CD4-positive, alpha-beta T cell (primary cell): ENCODE measurements at places on chromosomes 13 and 19.

DNA sequence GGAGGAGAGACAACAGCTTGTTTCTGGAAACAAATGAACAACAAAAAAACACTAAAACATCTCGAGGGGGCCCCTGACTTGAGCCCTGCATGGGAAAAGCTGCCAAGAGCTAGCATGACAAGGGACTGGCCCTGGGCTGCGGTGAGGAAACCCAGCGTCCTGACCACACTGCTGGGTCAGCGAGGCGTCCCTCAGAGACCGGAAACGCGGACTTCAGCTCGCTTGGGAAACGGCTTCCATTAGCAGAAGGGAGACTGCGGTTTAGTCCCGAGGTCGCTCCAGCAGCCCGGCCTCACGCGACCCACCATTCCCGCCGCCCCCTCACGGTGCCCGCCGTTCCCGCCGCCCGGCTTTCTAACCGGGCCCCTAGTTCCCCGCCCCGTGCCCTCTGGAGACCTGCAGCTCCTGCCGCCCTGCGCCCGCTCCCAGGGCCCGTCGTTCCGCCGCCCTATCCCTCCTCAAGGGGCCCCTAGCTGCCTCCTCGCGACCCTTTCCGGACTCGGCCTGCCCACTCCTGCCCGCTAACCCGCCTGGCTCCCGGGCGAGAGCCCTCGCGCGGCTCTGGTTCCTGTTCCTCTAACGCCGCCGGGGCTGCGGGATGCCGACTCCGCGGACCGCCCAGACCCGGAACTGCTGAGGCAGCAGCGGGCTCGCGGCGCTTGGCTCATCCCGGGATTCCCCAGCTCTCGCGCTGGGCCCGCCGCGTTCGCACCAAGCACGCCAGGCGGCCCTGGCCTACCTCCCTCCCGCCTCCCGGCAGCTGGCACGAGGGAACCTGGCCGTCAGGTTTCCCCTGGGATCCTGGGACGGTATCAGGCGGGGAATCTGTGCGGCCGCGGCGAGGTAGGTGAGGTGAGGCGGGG lies at the start of gene CCDC122:
Gene CCDC122, minus strand, starts transcription at position 849 of the 863 bp plus-strand sequence. CDS start 10,364 bp downstream, outside the sequence.
- peak; percentile 73 for DNase-seq

DNA sequence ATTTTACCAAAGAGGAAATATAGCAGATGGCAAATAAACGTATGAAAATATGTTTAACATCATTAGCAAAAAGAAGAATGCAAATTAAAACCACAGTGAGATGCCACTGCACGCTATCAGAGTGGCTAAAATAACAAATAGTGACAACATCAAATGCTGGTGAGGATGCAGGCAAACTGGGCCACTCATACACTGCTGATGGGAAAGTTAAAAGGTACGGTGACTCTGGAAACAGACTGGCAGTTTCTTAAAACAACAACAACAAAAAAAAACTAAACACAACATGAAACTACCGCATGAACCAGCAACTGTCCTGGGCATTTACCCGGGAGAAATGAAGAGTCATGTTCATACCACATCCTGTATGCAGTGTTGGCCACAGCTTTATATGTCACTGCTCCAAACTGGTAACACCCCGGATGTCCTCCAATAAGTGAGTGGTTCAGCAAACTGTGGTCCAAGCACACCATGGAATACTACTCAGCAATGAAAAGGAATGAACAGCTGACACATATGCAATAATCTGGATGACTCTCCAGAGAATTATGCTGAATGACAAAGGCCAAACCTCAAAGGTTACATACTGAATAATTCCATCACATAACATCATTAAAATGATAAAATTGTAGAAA lies 22.3 kb downstream of the EPS15L1 start:
- peak; percentile 83 for DNase-seq

- DNase-seq = no peak
Observed at GRCh38 chr19:44818466-44819031, 9.6 kb downstream of the BCAM start.

DNA sequence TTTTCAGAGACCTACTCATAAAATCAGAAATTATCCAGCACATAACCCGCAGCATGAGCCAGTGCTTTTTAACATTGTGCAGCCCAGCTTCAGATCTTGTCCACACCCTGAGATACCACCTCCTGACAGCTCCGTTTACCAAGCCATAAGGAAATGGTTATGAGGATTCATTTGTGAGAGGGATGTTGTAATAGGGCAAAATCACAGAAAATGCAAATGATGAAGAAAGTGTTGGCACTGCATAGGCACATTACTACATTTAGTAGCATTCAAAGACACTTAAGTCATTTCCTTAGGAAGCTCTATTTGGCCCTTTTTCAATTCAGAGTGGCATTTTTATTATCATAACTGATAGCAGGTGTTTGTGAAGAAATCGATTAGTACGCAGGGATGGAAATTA lies 277.5 kb downstream of the DNAJC15 start:
- DNase-seq = no peak

GRCh38 chr13:84668637-84669036 lies 786.4 kb upstream of the SLITRK1 start:
- DNase-seq = no peak

DNA sequence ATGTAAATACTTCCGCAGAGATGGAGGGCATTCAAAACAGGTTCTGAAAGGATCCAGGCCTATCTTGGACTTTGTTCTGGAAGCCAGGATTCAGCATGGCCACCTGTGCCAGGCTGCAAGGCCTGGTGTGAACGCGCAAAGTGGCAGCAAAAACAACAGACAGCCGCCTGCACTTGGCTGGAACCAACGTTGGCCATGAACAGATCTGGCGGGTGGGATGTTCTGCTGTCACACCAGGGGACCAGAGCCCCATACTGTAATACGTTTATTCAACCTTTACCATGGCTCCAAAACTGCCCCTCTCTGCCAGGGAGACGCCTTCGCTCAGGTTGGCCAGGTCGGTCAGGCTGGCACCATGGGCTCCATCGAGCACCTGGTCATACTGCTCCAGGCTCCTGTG lies 69.7 kb downstream of the EPS15L1 start:
- no peak for DNase-seq

DNA sequence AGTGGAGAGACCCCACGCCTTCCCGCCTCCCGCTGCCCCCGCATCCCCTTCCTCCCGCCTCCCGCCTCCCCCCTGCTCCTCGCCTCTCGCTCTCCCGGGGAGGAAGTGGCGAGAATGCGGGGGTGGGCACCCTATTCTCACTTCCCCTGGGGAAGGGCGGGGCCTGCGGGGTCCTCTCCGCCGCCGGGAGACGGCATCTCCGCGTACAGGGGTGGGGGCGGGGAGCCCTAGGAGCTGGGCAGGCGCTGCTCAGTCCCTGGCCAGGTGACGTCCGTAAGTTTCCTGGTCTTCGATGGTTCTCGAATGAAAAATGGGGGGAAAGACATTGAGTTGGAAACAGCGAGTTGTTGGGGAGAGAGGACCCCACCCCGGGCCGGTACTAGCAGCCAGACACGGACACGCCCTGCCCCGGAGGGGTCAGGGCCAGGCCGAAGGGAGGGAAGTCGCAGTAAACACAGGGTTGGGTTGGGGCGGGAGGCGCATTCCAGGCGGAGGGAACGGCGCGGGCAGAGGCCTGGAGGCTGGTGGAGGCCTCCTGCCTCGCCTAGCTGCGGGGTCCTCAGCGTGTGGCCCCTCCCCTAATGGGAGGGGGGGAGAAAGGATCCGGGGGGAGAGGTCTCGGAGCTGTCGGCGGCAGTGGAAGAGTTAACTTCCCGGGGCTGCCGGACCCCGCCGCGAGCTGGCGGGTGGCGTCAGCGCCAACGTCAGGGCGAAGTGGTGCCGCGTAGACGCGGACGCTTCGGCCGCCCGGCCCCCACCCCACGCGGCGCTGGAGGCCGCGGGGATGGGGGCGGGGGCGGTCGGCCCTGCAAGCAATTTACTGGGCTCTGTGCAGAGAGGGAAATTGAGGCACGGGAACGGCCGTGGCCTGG lies 10.4 kb upstream of the JUND start:
- DNase-seq = peak; percentile 89

- no peak for DNase-seq
Observed at GRCh38 chr19:45645068-45645630, 6.0 kb upstream of the EML2 start.

GRCh38 chr19:13154241-13154778 lies 4.1 kb downstream of the IER2 start:
- peak; percentile 32 for DNase-seq

DNA sequence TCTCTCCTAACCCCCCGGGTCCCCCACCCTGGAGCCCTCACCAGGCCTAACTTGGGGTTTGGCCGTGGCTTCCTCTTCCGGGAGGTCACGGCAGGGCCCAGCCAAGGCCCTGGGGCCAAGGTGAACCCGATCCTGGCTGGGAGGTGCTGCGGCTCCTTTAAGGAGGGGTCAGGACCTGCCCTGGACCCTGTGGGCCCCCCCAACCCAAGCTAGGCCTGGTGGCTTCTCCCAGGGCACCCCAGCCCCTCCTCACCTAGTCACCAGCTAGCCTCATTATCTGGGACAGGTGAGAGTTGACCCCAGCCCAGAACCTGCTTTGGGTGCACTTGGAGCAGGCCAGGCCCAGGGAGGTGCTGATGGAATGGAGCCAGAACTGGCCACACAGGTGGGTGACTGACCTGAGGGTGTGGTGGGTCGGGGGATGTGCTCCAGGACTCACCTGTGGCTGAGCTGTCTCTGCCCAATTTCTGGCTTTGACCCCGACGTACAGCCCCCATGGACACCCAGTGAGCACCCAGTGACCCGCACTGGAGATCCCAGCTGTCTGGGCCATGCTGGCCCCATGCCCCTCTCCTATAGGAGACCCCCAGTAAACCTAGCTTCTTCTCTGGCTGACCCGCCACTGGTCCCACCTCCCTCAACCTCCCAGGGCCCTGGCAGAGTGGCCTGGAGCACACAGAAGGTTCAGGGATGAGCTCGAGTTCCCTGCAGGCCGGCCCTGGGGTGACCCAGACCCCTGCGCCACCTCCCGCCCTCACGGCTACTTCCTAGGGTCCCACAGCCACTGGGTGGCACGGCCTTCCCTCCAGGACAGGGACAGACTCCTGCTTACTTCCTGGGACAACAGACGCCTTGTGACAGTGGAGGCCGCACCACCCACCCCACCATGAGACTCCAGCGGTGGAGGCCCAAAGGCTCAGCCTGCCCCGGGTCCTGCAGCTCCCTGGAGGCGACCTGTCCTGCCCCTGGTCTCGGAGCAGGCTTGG lies 6.7 kb upstream of the MKNK2 start:
- DNase-seq = no peak

DNA sequence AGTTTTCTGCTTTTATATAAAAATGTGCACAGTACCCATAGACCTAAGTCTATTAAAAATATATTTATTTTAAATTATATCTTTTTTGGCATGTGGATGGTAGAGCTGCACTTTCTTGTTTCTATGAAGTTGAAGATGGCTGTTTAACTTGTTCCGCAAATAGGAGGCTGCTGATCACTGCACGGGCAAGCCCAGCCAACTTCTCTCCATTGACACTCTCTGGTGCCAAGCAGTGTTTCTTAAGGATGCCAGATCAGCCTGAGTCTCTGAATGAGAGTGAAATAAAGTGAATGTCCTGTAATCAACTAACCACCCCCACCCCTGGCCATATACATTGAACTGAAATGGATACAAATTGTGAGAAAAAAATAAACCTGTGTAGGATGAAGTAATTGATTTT lies 202.9 kb upstream of the KLHL1 start:
- DNase-seq = no peak

DNA sequence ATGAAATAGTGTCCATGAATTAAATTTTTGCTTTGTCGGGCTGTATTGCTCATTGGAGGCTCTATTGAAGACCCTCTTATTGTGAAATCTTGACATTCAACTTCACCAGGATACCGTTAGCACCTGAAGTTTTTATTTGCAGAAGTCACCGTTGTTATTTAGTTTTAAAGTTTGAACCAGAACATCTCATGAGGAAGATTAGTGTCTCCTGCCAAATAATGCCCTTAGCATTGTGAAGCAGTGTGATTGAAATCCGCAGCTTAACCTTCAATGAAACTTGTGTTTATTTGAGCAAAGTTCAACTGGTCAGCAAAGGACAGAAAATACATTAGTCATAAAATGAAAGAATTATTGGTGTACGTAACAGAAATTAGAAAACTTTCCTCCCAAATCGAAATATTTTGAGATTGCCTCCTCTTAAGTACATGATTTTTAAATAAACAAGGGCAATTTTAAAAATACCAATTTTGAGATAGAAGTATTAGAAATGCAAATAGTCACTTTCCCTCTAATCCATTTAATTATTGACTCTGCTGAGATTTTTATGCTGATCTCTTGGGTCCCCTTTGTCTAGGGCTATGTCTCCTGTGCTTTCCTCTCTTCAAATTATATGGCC lies 84.4 kb downstream of the WDFY2 start:
- DNase-seq = no peak

GRCh38 chr13:46317120-46317519 lies 69.9 kb downstream of the RUBCNL start:
- DNase-seq = no peak

GRCh38 chr19:493391-494170 lies 2.7 kb upstream of the MADCAM1 start:
- DNase-seq = no peak

- no peak for DNase-seq
Observed at GRCh38 chr13:23817830-23818229, 71.4 kb downstream of the MIPEP start.

- DNase-seq = no peak
Observed at GRCh38 chr19:7561325-7561724, 25.8 kb downstream of the PNPLA6 start.

- no peak for DNase-seq
Observed at GRCh38 chr19:13362668-13363067, 143.6 kb downstream of the CACNA1A start.

GRCh38 chr13:33188093-33188882 lies 97.3 kb downstream of the STARD13 start:
- DNase-seq = no peak

- DNase-seq = no peak
Observed at GRCh38 chr13:28954419-28954725, 134.2 kb downstream of the MTUS2 start.

- no peak for DNase-seq
Observed at GRCh38 chr19:42475366-42475765, 32.6 kb upstream of the CXCL17 start.

DNA sequence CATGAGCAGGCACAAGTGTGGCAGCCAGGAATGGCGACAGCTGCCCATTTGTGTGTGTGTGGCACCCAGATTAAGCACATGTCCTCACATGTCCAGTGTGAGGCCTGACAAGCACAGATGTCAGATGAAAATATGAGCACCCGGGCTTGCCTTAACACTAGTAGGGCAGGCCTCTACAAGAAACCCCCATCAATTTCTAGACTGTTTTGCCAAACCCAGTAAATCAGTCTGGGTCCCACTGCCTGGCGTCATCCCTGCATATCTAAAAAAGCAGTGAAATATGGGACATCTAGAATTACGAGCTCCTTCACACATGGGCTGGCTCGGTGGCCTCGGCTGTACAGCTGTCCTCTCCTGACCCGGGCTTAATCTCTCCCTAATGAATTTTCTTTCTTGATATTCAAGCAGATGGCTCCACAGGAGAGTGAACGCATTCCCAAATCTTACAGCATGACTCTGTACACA lies 432.7 kb downstream of the FOXO1 start:
- no peak for DNase-seq
